Hair follicular keratinocyte (primary cell): ENCODE measurements at places on chromosomes 16 and 17. TPM values are rescaled to one million over a fixed set of nuclear protein-coding genes. Genes with fewer than 3 reads are reported as not detected.

The PAM16 gene
- 67.8 and 97.0 TPM in 2 replicates for total RNA-seq

The P2RX5 gene
- 1.0 and 1.7 TPM in 2 replicates for total RNA-seq

The KRTAP4-4 gene
- total RNA-seq, result not detected in 2 replicates

The RNF167 gene
- total RNA-seq, result 50.5 and 60.4 TPM in 2 replicates

The HSF5 gene
- total RNA-seq, result not detected in 2 replicates

The TBC1D3K gene
- not detected in 2 replicates for total RNA-seq
